ENCODE measurements at places on chromosomes 1 and 21.

DNA sequence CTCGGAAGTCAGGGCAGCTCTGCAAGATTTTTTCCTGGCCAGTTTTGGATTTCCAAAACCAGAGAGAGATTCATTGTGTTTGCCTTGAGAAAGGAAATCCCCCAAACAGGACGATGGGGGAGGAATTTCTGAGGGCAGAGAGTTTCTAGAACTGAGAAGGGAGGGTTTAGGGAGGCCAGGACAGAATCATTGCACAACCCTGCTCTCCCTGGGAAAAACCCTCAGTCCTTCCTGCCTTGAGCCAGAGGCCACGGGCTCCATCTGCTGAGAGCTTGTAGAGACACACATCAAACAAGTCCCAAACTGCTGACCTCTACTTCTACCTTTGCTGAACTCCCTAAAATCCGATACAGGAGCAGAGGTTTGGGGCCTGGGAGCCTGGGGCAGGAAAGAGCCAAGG, 99.7 kb downstream of the NMNAT2 start:
- no peak for DNase-seq

DNA sequence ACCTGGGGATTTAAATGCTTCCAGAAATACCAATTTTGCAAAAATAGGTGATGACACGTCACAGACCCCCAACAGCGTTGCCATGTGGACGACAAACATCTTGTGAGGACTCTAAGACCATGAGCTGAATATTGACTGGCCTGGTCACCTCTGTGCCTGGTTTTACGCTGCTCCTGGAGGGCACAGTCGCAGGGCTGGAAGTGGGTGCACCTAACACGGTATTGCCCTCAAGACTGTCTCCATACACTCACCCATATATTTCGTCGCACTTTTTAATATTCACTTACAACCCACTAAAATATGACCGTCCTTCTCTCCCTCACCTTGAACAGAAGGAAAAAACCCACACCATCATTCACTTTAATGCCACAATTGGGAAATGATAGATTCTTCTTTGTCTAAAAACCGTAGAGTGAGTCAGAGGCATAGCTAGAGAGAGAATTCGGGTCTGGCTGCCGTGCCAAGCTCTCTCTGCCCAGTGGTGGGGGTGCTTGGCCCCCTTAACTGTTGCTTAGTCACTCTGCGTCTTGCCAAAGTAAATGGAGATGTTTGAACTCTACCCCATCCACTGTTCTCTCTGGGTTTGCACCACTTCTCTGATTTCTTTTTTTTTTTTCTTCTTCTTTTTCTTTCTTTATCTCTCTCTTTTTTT, 40.8 kb upstream of the UTS2 start:
- DNase-seq: no peak

DNA sequence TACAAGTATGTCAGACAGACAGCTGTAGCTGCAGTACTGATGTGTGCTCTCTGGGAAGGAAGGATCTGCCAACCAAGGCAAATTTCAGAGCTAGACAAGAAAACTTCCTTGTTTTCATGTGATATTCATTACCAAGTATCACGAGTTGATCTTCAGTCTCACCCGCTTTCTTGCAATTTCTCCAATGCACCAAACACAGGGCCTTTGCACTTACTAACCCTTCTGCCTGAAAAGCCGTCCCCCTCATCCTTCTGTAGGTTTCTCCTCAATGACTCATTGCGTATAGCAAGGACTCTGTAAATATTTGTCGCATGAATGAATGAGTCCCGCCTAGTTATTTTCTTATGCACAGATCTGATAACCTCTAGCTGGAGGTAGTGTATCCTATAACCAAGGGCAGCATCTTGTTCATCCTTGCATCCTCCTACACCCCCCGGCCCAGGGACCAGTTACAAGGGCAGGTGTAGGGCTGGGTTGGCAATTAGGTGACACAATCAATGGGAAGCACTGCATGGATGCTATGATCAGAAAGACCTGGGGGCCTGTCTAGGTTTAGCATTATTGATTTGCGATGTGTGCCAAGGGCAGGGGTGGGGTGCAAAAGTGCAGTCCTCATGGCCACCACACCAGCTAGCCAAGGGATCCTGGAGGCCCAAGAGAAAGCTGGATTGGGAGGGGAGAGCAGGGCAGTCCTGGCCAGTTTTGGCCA, 51.4 kb upstream of the GPR157 start:
- DNase-seq: no peak

DNA sequence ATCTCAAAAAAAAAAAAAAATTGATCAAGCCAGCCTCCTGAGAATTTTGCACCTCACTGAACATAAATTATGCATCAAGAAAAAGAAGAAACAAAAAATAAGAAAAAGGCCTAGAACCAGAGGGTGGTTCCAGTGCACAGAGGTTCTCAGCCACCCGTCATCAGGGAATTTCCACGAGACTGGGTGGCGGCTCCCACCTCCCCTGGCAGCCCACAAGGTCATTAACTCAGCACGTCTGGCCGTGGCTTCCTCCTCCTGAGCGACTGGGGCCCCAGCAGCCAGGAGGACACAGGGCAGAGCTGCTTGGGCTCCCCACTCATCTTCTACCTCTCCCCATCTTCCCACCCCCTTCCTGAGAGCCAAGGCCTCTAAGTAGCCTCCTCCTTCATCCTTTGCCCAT, 15.7 kb upstream of the TMEM51 start:
- no peak for DNase-seq

DNA sequence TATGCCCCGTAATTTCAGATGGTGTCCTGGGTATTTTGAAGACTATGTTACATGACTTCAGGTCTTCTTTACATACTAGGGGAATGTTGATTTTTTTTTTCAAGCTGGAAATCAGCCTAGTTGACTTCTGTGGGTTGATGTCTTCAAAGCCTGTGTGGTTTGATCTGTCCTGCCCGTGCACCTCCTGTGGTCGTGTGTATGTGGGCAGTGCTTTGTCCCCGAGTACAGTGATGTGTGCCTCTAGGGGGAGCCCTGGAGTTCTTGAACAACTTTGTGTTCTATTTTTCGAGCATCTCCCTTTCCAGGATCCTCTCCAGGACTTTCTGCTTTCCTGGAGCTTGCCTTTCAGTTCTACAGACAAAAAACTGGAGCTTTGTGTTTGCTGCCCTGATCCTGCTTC, 28.9 kb downstream of the OBSCN start:
- peak; percentile 36 for DNase-seq

- DNase-seq: no peak
Measured at GRCh38 chr1:161817176-161817730, 51.1 kb downstream of the ATF6 start.

DNA sequence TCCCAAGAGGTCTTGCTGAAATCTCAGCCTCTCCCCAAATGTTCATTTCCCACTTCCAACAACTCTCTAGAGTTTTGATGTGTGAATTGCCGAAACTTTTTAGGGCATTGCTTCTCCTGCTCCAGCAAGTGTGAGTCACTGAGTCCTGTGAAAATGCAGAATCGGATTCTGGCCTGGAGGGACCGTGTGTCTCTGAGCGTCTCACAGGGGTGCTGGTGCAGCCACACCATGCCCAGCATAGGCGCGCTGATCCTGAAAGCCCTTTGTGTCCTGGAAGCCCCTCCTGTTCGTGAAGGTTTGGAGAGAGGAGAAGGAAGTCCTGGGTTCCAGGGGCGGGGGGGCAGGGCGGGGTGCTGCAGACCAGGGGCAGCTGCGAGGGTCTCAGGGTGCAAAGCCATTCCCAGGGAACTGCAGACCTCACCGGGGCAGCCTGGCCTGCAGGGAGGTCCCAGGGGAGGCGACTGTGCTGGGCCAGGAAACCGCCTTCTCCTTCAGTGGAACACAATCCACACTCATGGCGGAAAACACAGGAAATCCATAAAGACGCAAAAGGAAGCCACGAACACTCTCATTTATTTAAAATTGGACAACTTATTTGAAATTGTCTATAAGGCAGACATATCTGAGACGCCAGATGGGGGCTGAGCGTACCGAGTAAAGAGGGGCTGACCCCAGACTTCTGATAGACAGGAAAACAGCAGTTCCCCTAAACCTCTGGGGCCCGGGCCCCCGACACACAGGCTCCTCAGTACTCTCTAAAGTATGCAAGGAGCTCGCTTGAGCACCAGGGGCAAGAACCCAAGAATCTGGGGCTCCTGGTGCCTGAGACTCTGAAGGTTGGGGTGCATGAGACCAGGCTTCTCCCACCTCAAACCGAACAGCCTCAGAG, 43.5 kb upstream of the ADARB1 start:
- DNase-seq: no peak

GRCh38 chr1:211355873-211356272, 29.2 kb downstream of the TRAF5 start:
- DNase-seq: no peak

DNA sequence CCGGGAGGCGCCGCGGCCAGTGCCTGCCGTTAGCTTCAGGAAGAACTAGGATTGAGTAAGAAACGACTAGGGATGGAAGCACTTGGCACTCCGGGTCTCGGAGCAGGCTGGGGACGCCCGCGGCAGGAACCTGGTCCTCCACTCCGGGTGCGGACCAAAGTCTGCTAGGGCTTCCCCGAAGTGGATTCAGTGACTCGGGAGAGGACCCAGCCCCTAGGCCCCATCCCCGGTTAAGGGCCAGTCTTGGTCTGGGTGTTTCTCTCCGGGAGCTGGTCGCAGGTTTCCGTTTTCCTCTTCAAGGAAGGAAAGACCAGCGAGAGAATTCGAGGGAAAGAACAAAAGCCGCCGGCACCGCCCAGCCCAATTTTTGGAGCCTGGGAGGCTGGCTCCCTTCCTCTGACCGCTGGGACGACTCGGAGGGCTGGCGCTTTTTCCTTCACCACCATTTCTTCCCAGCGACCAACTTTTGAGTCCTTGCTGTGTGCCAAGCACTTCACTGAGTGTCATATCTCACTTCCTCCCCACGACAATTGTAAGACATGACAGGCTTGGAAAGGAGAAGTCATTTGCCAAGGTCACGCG, 16.8 kb upstream of the STMN1 start:
- peak; percentile 33 for DNase-seq

DNA sequence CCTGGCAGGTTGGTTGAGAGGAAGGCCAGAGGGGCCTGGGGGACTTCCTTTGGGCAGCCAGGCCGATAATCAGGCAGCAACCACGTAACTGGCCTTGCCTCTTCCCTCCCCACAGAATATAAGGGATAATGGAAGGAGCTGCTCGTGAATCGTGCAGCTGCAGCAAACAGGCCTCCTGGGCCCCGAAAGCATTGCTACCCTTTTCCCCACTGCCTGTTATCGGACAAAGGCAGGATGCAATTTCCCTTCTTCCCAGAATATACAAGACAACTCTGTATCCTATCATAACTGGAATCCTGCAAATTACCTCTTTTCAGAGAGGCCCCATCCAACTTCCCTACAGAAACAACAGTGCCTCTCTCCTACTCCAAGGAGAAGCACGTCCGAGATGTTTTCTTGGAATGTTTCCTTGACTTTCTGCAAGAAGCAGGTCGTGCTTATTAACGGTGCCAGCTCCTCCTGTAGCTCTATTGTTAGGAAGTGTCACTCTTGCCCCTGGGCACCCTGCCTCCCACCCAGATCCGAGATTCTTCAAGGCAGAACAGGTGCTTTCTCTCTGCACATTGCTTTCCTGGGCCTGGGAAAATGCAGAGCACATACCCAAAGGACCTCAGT, 106.0 kb upstream of the TIAM1 start:
- no peak for DNase-seq

DNA sequence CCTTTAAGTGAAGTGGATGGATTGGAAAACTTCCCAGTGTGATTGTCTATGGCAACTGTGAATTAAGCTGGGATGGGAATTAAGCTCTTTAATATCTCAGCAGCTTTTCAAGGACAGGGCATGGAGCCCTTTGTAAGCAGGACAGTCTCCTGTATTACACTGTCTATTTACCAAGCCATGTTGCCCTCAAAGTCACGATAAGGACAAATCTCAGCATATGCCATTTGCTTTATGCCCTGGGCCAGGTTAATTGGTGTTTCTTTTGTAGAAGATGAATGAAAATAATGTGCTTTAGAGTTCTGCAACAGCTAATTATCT, 17.6 kb downstream of the UTP25 start:
- no peak for DNase-seq

DNA sequence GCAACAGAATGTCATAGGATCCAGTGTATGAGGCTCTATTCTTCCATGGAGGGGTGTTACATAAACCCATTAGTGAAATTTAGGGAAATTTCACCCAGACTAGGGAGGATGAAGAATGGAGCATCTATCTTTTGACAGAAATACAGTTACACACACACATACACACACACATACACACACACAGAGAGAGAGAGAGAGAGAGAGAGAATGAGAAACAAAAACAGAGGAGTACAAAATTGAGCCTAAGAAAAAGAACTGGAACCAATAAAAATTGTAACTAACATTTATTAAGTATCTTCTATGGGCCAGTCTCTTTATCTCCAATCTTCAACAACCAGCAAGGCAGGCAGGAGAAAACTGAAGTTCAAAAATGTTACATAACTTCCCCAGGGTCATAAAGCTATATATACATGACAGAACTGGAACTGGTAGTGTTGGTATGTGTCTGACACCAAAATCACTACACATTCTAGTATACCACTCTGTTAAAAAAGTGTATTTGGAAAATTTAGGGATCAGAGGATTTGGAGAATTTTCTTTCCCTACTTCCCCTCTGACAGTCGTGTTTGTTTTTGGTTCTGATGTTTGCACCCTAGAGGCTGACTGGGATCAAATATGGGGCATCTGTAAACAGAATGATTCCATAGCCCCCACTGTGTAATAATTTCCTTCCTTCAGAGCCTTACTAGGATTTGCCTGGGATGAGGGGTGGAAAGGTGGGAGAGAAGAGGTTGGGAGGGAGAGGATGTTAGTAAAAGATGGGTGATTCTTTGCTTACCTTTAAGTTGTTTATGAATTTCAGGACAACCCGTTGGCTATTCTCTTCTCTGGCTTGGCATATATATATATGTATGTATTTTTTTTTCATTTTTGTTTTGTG, 1.0 kb upstream of the ZFYVE9 start:
- DNase-seq: no peak

DNA sequence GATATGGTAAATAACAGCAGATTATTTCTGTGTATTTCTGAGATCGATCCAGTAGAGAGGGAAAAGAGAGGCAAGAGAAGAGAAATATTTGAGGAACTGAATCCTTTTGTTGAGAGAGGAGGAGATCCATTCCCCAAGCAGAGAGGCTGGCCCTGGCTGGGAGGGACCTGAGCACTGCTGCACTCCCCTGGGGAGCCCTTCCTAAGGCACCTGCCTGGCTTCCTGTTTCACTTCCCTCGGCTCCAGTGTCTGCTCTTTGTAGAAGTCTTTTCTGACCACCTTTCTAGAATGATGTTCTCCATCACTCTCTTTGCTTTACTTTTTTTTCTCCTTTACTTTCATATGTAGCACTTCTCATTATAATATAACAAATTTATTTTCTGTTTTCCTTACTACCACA, 42.3 kb upstream of the SLC6A9 start:
- DNase-seq: no peak

- no peak for DNase-seq
Measured at GRCh38 chr1:243730487-243731150, 119.4 kb downstream of the AKT3 start.

DNA sequence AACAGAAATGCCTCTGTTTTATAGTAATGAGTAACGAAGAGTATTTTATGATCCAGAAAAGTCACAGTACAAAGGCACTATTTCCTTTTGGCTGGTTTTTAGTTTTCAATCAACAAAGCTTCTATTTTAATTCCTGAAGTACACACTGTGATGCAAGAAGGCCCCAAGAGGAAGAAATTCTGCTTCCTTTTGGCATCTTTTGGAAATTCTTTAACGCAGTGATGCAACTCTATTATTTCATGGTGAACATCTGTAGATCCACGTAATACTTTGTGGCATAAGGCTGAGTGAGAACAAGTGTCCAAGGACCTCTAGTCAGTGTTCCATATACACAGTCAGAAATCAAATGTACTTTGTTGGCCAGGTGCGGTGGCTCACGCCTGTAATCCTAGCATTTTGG, 137.5 kb downstream of the TGFB2 start:
- DNase-seq: no peak

- no peak for DNase-seq
Measured at GRCh38 chr21:33493756-33494155, 2.2 kb upstream of the DNAJC28 start.

GRCh38 chr1:109379907-109380306, 17.8 kb downstream of the SORT1 start:
- DNase-seq: no peak

All from NCI-H748 treated with DMSO at 0.1 percent for 48 hours (cell line).